ENCODE measurements at places on chromosomes 5 and 9. TPM values are rescaled to one million over a fixed set of nuclear protein-coding genes. Genes with fewer than 3 reads are reported as not detected.

Gene LCN15
- polyA plus RNA-seq = 0.22 TPM

Gene SLC36A2
- polyA plus RNA-seq = not detected

Gene MAP1B
- polyA plus RNA-seq = 28.7 TPM

Gene PLCXD3
- 0.14 TPM for polyA plus RNA-seq

Gene GRM6
- polyA plus RNA-seq = 0.42 TPM

Gene CCL21
- 44.7 TPM for polyA plus RNA-seq

Gene FUT7
- 0.12 TPM for polyA plus RNA-seq

Gene CARD9
- polyA plus RNA-seq = 1.1 TPM

DNA sequence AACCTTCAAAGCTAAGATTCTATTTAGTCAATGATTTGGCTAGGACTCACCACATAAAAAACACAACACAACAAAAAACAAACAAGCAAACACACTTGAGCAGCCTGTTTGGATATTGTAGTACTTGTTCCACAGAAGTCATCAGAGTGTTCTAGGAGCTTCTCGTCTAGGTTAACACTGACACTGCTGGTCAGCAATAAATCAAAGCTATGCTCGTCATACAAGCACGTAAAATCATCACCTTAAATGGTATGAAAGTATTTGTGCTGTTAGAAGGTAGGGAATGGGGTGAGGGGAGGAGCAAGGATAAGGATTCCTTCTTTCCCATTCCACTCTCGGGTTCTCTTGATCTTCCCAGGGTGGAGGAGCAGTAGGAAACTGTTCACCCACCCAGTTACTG lies 88.0 kb downstream of the ARL15 start:
- DNase-seq = no peak

DNA sequence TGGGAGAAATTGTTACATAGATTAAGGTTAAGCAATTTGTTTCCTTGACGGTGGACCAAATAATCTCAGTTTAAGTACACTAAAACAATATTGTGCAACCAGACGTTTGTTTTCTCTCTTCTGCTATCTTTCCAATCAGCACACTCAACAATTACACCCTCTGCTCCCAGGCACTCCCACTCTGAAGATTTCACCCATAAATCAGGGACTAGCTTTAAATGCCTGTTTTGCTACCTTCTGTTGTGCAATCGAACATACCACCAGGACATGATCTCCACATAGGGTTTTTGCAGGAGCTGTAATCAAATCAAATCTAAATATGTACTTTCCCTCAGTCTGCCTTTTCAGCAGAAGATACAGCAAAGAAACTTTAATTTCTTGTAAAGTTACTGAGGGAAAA lies 405.8 kb upstream of the TLE4 start:
- no peak for DNase-seq

- peak; percentile 73 for DNase-seq
These were observed 103.8 kb upstream of the ZNF618 start for GRCh38 chr9:113772121-113772810.

DNA sequence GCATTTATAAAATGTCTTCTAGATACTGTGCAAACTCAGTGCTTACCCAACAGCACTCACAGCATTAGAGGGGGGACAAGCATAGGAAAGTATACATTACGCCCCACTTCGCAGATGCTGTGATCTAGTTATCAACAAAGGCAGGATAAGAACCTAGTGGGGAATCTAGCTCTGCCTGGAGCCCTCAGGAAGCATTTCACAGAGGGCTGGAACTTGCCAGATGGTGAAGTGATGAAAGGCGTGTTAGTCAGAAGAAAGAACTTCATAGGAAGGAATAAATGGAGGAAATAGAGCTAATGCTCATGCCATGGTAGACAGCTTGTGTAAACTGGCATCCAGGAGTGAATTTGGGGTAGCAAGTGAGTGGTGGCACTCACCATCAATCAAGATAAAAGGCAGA lies 25.8 kb downstream of the DIRAS2 start:
- DNase-seq = no peak
